ENCODE measurements at places on chromosomes 3 and 15.

GRCh38 chr3:69379661-69380060 is 6.2 kb downstream of the FRMD4B start:
- no peak for DNase-seq

- no peak for DNase-seq
Observed at GRCh38 chr15:88036154-88036839, 220.2 kb downstream of the NTRK3 start.

DNA sequence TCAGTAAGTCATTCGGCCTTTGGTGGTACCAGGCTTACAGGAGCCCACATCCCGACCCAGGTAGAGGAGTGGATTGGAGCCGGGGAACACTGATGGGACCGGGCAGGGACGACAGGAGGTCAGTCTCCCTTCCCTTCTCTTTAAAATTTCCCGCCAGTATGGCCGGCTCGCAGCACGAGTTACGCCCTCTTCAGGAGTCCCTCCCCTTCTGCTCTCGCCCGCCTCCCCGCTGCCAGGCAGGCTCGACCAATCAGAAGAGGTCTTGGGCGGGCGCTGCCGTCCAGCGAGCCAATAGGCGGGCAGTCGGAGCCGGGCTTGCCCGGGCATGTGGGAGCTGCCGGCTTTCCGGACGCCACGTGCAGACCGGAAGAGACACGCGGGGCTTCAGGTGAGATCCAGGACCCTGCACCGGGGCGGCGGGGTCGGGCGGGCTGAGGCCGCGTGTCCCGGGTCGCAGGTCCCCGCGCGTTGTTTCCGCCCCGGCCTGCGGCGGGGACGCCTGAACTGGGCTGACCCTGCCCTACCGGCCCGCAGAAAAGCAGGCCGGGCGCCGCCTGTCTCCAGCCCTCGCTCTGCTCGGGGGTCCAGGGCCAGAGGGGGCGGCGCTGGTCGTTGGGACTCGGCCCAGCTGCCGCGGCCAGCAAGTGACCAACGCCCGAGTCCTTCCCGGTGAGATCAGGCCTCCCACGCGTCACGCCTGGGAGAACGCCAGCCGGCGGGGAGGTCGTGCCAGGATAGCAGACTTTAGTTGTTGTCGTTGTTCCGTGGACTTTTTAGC is at the start of gene AEN:
AEN (plus strand) TSS at position 346 of the 778 bp plus-strand sequence. CDS start 4,870 bp downstream, outside the sequence.
- DNase-seq, result peak; percentile 97

DNA sequence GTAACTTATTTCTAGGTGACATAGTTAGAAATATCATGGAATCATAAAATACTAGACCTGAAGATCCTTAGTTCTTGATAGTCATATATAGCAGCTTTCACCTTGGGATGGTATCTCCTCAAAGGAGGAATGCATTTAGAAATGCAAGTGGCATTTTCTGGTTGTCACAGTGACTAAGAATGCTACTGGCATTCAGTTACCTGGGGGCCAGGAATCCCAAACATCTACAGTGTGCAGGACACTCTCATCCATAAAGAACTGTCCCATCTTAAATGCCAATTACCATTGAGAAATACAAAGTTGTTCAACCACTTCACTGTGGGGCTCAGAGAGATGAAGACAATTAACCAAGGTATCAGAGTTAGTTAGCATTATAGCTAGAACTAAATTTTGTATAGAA is 36.7 kb downstream of the MYH15 start:
- DNase-seq, result no peak

DNA sequence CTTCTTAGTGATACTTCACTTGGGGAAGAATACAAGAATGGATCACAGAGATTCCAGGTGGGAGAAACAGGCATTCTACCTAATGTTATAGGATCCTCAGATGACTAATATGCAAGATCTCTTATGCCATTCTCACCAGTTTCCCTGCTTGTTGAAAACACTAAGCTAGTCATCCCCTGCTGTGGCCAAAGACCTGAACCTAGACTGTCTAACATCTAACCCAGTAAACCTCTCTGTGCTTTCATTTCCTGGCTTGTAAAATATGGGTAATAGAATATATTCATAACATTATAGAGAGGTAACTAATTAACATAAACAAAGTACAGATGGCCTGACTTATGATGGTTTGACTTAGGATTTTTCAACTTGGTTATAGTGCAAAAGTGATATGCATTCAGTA is 776.3 kb downstream of the TUSC7 start:
- DNase-seq, result no peak

- no peak for DNase-seq
Observed at GRCh38 chr3:120177151-120177550, 82.9 kb upstream of the GSK3B start.

DNA sequence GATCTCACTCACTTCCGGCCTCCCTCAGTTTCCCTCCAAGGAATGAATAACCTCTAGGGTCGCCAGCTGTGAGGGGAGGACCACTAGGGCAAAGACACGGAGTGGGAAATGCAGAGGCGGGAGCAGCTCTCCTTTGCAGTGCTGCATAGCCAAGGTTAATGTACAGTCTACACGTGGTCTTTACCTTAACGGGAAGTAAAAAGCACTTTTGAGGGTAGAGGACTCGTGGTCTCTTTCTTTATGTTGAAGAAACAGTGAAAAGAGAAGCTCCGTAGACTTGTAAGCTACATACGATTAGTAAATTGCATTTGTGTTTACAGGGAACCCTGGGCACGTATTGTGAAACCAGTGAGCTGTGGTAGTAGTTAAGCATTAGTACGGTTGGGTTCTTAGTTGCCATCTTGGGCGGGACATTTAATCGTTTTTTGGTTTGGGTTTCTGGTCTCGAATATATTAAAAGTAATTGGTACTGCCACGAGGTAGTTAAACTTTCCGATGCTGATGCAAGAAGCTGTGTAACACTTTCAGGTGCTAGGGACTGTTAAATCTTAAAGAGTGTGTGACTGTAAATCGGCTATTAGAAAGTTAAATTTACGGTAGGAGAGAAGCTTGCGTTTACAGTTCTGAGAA is 828 bp downstream of the U2SURP start:
- peak; percentile 35 for DNase-seq

DNA sequence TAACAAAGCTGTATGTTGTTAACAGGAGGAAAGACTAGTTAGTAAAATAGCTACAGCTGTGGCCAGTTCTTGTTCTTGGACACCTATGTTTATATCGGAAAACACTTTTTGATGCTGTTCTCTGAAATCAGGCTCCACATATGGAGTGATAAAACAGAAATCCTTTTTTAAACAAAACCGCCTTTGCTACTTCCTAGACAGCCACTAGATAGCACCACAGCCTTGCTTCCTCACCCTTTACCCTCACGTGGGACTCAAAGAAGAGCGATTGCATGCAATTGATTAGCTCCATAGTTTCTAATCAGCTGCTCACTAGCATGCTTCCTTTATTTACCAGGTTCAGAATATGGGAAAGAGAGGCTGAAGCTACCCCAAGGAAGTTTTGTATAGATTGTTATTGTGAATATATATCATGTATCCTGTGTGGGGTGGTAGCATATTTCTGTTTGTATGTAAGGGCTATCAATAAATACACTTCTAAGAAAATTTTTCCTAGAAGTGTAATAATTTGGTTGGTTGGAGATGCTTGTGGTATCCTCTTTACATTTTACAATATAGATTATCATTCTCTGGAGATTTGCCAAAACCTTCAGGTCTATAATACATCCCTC is 4.3 kb upstream of the MTFMT start:
- peak; percentile 59 for DNase-seq

DNA sequence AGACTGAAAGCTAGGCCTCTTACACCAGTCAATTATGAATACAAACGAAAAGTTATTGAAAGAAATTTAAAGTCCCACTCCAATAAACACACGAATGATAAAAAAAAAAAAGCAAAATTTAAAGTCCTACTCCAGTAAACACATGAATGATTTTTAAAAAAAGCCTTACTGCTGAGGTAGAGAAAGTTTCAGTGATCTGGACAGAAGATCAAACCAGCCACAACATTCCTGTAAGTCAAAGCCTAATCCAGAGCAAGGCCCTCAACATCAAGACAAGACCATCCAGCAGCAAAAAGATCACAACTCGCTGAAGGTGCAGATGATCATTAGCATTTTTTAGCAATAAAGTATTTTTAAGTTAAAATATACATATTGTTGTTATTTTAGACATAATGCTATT is 95.6 kb upstream of the LIPC start:
- no peak for DNase-seq

DNA sequence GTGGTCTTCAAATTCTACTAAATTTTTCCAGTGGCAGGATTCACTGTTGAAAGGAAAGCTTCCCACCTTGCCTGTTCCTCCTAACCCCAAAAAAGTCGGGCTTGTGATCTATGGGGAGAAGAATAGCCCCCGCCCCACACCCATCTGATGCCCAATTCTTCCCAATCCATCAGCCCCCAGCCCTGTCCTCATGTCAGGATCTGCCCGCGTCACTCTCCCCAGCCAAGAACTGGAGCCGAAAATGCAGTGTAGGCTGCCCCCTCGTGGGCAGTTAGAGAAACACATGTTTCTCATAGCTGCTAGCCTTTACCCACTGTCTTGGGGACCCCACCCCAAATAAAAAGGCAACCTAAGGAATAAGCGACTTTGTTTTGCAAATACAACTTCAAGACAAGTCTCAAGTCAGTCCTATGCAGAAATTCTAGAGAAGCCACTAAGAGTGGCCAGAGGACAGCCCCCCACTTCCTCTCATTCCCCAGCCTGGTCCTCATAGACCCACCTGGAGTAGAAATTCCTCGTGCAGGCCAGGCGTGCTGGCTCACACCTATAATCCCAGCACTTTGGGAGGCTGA is 13.0 kb upstream of the CSK start:
- peak; percentile 85 for DNase-seq

DNA sequence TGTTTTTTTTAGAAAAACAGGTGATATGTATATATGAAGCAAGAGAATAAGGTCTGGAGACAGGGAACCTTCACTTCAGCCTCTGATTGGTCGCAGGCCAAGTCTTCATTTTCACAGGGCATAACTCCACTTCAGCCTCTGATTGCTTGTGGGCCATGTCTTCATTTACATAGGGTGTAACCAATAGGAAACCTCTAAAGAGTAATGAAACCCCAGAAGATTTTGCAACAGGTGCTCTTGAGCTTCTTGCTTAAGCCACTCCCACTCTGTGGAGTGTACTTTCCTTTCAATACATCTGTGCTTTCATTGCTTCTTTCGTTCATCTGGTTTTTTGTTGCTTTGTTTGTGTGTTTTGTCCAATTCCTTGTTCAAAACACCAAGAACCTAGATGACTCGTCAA is 22.6 kb upstream of the SCG3 start:
- DNase-seq, result no peak

GRCh38 chr3:114444216-114444615 is 150.4 kb downstream of the TIGIT start:
- DNase-seq, result no peak

GRCh38 chr3:177694316-177694715 is 497.0 kb upstream of the TBL1XR1 start:
- no peak for DNase-seq

DNA sequence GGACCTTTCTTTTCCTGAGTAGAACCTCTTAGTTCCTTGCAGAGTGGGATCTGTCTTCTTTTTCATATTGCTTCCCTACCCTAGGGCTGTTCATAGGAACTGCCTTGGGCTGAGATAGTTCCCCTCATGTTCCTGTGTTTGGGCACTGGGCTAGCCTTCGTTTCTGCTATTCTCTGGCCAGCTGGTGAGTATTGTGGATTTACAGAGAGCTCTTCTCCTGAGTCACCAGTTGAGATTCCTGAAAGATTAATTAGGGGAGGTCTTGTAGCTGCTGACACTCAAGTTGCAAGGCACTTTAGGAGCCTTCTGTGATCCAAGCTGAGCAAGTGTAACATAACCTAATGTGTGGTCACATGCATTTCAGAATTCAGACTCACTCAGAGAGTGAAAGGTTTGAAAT is 30.7 kb downstream of the CHD2 start:
- DNase-seq, result no peak

DNA sequence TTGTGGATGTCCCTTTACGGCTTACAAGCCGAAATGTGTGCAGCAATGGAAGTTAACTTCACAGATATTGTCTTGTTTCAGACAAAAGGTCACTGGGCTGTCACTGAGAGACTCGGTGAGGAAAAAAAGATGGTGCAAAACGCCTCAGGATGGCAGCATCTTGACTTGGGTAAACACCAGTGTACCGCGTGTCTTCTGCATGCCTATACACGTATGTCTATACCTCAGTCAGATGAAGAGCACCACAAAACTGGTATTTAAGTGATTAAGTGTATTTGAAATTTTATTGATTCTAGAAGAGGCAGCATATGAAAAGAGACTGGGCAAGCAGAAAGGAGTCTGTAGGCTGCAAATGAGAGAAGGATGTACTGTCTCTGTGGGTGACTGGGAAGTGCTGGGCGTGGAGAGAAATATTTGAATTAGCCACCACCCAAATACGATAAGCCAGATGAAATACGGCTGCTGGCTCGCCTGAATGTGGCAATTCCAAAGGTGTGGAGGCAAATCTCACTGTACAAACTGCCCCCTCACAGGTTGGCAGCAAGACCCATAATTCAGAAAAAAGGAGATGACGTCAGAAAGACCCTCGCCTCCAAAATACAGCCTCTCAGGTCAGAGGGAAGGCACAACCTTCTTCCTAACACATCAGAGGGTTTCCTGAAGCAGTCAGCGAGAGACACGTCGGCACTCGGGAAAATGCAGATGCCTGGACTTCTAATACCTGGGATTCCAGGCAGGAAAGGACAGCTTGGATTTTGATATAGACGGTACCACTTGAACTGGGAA is 53.4 kb upstream of the NEO1 start:
- DNase-seq, result no peak

DNA sequence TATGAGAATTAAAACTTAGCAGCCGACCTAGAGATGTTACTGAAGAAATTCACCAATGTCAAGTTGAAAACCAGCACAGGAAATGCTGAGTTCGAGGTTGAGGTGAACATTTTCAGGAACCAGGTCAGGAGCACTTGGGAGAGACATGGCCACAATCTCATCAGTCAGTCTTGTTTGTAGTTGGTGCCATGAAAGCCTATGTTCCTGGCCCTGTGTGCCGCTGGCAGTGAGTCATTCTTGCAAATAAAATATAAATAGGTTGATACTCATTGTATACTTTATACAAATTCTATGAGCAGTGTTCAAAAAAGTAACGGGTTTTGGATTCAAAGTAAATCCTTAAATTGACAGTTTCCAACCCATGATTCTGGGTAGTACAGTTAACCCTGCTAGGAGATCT is 1.5 kb upstream of the FSIP1 start:
- DNase-seq, result no peak

All from GM13977 (cell line).